Stimulated activated CD4-positive, alpha-beta T cell treated with anti-CD3 and anti-CD28 coated beads, Interleukin-1b, Interleukin-23, amount 100 ng/mL, for 4 hours (primary cell): ENCODE measurements at places on chromosomes 6 and 20.

- no peak for DNase-seq
Observed at GRCh38 chr6:55469951-55470366, 109.0 kb downstream of the HMGCLL1 start.

GRCh38 chr6:43335469-43335868 lies 26.8 kb upstream of the CRIP3 start:
- DNase-seq, result no peak

GRCh38 chr6:15255909-15256395 lies 10.1 kb downstream of the JARID2 start:
- DNase-seq, result no peak

GRCh38 chr6:154805288-154805911 lies 72.2 kb downstream of the SCAF8 start:
- DNase-seq, result no peak

DNA sequence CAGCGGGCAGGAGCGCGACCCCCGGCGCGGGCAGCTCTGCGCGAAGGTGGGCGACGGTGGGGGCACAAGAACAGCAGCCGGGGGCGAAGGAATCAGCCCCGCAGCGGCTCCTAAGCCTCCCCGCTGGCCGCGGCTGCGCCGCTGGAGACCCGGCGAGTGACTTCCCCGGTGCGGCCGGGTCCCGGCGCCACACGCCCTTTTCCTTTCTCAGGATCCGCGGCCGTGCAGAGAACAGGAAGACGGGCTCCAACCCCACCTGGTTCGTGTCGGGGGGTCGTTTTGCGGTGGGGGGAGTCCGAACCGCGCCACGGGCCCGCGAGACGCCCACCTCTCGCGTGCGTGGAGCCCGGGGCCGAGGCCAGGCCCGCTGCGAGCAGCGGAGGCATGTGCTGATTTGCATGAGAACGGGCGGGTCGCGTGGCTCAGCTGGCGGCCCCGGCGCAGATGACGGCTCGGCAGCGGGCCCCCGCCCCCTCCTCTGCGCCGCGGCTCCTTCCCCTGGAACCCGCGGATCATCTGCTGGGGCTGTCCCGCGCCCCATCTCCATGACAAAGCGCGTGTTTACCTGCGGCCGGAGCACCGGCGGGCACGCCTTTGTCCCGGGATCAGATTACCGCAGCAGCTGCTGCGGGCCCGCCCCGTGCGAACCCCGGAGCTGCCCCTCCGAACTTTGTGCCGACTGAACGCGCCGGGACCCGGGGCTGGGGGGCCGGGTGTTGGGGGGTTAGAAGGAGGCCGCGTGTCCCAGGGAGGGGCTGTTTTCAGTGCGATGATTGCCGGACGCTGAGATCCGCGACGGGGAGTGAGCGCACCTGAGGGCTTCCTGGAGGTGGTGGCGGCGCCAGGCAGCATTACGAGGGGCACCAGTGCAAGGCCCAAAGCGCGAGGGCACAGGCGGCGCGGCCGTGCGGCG lies 4.9 kb upstream of the DLL1 start:
- DNase-seq, result peak; percentile 48

- no peak for DNase-seq
Observed at GRCh38 chr20:24165301-24166122, 176.9 kb upstream of the GGTLC1 start.

DNA sequence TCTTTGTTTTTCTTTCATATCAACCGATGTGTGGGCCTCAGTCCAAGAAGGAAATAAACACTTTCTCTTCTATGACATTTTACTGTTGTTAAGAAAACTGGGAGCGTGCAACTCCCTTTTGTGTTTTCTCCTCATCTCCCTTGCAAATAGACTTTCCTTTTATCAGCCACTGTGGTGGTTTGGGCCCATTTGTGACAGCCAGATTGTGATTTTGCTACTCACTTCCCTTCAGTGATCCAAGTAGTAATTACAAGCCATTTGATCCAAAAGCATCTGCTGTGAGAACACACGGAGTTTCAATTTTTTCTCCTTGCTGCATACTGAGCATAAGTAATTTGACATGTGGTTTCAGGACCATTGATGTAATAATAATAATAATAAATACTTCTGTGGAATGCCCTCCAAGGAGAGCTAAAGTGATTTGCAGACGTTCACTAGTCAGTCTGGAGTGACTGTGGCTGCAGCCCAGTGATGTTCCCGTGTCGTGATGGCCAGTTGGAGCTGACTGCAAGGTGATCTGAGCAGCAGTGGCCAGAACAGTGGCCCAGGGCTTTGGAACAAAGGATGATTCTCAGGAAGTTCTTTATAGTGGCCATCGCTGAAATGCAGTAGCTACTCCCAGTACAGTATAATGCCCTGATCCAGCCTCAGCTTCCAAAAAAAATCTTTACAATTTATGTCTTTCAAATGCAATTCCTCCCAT lies 91.9 kb upstream of the CLDN20 start:
- no peak for DNase-seq

DNA sequence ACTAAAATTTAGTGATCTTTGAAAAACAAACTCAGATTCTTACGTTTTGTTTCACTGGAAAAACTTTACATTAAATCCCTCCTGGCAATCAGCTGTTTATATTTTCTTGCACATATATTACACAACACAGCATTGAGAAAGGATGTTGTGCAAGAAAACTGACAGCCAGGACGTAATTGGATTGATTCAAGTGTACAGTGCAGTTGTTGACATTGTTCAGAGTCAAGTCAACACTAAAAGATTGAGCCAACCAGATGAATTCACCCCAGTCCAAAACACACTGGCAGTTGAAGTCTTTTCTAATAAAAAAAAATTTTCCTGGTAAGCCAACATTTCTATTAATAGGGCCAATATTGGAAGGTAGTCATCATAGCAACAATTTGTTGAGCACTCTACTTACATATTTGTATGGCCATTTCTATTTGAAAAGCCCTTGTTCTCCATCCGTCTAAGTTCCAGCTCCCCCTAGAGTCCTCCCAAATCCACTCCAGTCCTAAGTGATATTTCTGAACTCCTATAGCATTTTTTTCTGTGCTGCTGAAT lies 20.9 kb upstream of the VNN1 start:
- no peak for DNase-seq

DNA sequence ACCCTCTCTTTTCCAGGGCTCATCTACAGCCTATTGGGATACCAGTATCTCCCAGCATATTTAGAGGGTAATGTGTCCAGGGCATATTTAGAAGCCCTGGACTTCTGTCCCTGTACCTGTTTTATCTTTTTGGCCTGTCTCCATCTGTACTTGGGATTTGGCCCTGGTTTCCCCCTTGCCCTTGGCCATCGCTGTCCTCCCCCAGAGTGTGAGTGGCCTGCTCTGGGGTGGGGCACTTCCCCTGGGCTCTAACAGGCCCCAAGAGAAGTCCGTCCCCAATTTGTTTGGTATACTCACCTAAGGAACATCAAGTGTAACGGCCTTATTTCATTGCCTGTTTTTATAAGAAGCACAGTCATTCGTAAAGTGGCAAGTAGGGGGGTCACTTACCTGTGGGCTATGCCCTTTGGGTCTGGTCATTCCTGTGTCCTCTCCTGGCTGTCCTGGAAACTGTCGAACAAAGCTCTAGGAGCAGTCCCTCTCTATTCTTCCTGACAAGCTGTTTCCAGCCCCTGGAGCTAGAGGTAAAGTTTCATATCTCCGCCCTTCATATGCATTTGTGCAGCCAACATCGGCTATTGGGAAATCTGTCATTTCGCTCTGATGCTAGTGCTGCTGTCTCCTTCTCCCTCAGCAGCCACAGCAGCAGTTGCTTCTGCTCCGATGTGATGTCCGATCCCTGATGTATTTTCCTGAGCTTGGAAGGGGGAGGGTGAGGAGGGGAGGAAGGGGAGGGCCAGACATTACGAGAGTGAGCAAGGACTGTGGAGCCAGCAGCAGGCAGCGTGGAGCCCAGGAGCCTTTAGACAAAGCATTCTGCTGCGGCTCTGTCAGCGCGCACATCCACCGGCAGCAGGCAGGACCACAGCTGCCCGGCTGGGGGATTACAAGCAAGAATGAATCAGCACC lies 83.4 kb downstream of the TCP11 start:
- no peak for DNase-seq

- no peak for DNase-seq
Observed at GRCh38 chr6:87907521-87907920, 140.1 kb upstream of the SPACA1 start.

DNA sequence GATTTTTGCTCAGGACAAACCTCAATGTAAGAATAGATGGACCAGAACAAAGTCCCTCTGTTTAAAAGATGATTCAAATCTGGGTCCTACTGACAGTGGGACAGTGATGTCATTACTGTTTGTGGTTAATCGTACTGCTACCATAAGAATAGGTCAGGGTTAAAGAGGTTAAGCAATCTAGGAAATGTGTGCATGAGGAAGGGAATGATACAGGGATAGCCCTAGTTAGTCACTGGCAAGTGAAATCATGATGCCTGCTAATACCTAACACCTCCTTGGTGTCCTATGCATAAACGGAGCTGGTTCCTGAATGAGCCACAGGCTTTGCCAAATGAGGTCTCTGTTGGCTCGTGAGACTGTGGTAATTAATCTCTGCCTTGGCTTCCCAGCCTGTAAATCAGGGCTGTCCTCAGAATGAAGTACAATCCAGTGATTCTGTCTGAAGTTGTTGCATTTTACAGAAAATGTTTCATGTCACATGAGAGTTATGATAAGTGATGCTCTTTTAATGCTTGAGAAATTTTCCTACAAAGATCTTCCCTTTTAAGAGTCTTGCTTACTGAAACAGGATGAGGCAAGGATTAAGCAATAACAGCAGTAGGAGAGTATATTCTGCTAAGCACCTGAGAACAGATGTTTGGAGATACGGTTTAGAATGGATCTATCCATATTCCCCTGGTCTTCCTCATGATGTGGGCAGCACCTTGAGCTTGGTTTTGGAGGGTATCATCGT lies 3.8 kb downstream of the MEP1A start:
- no peak for DNase-seq

- no peak for DNase-seq
Observed at GRCh38 chr6:96521306-96521643, 331 bp upstream of the UFL1 start.

GRCh38 chr6:89675949-89676748 lies 37.6 kb upstream of the LYRM2 start:
- DNase-seq, result no peak

- no peak for DNase-seq
Observed at GRCh38 chr6:15077961-15078360, 167.9 kb upstream of the JARID2 start.

GRCh38 chr6:34157236-34157830 lies 11.4 kb upstream of the GRM4 start:
- DNase-seq, result no peak

DNA sequence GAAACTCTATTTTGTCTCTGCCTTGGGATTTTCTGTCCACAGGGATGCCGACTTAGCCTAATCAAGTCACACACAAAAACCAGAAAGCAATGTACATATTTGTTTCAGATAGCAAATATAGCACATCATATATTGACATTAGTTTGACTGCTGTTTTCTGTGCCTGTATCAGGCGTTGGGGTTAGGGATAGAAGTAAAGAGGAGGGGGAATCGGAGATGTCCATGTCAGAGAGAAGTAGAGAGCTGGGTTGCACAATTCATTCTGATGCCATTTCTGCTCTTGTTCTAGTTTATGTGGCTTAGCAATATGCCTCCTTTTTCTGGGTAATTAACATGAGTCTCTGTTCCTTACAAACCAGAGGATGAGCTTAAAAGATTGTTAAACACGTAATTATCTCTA lies 14.7 kb upstream of the IPCEF1 start:
- no peak for DNase-seq

DNA sequence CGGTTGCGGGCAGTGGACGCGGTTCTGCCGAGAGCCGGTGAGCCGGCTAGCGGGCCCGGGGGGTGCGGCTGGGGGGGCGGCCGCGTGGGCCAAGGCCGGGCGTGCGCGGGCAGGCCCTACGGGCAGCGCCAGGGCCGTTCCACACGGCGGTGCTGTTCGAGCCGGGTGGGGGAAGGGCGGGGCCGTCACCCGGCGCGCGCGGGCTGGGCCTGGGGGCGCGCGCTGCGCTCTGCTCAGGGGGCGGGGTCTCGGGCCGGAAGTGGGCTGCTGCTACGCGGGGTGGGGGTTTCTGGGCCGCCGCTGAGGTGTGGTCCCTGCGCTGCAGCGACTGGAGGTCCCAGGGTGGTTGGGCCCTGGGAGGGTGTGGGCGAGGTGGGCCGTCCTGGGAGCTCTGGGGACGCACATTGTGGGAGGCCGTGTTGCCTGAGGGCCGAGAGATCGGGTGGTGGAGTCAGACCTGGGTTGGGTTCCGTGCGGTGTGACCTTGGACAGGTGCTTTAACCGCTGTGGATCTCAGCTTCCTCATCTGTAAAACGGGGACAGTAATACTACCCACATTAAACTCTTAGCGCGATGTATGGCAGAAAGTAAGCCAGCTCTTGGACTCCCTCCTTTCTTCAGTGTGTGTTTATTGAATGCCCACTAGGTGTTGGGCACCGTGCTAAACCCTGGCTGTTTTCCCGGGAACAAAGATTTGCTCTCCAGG lies 391 bp downstream of the MAPRE1 start:
- peak; percentile 89 for DNase-seq

DNA sequence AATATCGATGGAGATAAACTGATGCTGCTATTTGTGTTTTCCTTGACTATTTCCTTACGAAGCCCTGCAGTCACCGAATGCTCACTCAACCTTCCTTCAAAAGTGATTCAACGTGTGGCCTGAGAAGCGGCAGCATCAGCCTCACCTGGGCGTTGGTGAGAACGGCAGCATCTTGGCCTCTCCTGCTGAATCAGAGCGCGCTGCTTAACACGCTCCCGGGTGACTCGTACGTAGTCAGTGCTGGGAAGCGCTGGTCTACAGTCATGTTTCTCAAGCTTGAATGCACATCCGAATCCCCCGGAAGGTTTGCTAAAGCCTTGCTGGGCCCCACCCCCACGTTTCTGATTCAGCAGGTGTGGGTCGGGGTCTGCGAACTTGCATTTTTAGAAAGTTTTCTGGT lies 214.1 kb upstream of the RREB1 start:
- DNase-seq, result no peak

DNA sequence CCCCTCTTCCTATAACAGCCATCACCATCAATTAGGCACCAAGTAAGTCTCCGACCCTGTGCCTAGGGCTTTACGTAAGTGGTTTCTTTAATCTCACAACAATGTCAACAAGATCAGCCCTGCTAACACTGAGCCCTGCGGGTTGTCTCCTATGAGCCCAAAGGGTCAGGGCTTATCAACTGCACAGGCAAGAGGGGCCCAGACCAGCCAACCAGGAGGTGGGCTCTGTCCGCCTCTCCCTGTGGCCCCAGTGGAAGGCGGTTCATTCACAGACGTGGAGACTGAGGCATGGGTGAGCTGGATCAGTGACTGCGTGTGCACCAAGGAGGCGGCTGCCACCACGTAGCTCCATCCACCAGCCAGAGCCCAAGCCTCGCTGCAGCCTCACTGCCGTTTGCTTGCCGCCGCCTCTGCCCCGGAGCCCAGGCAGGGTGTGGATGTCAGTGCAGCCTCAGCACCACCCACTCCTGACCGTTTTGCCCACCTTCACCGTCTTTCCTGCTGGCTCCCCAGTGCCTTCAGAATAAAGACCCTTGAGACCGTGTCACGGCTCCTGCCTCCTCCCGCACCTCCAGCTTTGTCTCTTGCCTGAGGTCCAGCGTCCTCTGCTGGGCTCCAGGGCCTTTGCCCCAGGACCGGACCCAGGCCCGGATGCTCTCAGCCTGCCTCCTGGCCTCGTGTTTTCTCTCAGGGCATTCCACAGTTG lies 78.7 kb downstream of the DLL1 start:
- DNase-seq, result no peak

GRCh38 chr6:40419377-40419776 lies 167.8 kb downstream of the LRFN2 start:
- DNase-seq, result no peak

- no peak for DNase-seq
Observed at GRCh38 chr6:12058172-12058961, 46.3 kb downstream of the HIVEP1 start.

- no peak for DNase-seq
Observed at GRCh38 chr6:113564371-113565171, 292.6 kb upstream of the MARCKS start.
